Stimulated activated CD8-positive, alpha-beta memory T cell treated with anti-CD3 and anti-CD28 coated beads, Interleukin-12 subunit alpha, Interleukin-12 subunit beta, amount 100 ng/mL, for 1 hour (primary cell): ENCODE measurements at places on chromosomes 7 and 10.

DNA sequence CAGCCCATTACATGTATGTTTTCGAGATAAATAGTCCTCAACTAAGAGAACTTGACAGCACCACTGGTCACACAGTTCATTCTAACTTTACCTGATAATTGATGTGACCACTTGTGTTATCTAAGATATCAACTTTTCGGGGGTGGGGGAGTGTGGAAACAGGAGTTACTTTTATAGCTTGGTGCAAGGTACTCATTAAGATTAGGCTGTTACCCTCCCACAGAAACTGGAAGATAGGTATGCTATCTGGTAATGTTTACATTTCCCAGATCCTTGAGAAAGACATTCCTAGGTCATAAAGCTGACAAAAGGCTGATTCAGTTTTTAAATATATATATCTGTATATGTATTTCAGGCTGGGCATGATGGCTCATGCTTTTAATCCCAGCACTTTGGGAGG, 11.1 kb downstream of the ERVW-1 start:
- DNase-seq: no peak

GRCh38 chr10:16944402-16944801, 127.2 kb upstream of the RSU1 start:
- DNase-seq: no peak

- DNase-seq: no peak
These were observed 124.5 kb upstream of the RET start for GRCh38 chr10:42952349-42952748.

DNA sequence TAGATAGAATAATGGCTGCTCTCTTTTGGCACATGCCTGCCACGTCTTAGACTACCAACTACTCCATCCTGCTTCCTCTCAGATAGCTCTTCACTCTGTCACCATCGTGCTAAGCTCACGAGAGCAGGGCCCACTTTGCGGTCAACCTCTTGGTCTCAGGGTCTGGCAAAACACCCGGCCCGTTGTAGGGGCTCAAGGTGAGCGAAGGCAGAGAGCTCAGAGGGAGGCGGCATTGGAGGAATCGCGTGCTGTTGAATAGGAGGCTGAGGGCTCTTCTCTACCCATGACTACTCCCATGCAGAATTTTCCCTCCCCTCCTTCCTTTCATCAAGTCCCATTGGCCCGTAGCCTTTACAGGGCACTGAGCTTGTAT, 100.9 kb upstream of the DDC start:
- no peak for DNase-seq

DNA sequence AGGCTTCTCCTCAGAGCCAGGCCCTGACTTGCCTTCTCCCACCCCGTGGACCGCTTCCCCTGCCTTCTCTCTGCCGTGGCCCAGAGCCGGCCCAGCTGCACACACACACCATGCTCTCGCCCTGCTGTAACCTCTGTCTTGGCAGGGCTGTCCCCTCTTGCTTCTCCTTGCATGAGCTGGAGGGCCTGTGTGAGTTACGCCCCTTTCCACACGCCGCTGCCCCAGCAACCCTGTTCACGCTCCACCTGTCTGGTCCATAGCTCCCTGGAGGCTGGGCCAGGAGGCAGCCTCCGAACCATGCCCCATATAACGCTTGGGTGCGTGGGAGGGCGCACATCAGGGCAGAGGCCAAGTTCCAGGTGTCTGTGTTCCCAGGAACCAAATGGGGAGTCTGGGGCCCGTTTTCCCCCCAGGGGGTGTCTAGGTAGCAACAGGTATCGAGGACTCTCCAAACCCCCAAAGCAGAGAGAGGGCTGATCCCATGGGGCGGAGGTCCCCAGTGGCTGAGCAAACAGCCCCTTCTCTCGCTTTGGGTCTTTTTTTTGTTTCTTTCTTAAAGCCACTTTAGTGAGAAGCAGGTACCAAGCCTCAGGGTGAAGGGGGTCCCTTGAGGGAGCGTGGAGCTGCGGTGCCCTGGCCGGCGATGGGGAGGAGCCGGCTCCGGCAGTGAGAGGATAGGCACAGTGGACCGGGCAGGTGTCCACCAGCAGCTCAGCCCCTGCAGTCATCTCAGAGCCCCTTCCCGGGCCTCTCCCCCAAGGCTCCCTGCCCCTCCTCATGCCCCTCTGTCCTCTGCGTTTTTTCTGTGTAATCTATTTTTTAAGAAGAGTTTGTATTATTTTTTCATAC, 38.0 kb downstream of the LIMK1 start:
- DNase-seq: no peak

DNA sequence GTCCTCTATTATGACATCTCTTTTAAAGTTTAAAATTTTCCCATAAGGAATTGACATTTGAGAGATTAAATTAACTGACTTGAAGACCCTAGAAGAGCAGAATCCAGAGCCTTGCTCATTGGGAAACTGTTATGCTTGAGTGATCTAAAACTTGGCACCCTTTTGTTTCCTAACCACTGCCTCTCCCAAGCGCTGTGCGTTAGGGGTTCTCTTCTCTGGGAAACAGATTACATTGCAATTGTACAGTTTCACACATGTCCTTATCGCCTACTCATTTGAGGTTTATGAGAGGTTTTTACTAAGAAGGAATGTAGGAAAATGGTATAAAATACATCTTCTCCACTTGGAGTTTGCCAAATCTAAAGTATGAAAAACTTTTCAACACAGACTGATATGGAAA, 126.8 kb upstream of the AMPH start:
- no peak for DNase-seq

- no peak for DNase-seq
These were observed 27.0 kb upstream of the TMEM26 start for GRCh38 chr10:61480208-61480607.

DNA sequence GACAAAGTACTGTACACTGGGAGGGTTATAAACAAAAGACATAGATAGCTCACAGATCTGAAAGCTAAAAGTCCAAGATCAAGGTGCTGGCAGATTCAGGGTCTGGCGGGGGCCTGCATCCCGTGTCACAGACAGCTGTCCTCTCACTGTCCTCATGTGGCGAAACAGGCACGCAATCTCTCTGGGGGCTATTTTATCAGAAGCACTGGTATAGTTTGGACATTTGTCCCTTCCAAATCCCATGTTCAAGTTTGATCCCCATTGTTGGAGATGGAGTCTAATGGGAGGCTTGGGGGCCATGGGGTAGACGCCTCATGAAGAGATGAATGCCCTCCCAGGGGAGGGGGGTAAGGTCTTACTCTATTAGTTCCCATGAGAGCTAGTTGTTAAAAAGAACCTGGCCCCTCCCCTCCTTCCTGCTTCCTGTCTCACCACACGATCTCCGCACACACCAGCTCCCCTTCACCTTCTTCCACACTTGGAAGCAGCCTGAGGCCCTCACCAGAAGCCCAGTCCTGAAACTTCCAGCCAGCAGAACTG, 72.5 kb upstream of the UCN3 start:
- DNase-seq: no peak

- DNase-seq: no peak
These were observed 116.3 kb upstream of the SHH start for GRCh38 chr7:155928583-155928982.

DNA sequence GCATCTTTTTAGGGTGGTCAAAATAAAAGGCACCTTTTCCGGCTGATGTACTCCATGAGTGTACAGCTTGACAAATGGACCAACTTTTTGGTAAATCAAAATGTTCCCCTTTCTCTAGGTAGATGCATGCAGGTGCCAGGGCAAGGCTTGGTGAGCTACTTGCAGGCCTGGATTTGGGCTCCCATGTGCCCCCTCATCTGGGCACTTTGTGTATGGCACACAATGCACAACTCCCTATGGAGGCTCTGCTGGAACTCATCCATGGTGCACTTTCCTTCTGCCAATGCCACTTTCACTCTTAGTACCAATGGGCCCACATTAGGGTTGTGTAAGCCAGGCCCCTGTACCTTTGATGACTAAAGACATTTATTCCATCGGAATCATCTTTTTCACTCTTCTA, 300.8 kb downstream of the SDHAF3 start:
- DNase-seq: no peak

GRCh38 chr7:109062798-109063197, 493.1 kb downstream of the DNAJB9 start:
- no peak for DNase-seq

DNA sequence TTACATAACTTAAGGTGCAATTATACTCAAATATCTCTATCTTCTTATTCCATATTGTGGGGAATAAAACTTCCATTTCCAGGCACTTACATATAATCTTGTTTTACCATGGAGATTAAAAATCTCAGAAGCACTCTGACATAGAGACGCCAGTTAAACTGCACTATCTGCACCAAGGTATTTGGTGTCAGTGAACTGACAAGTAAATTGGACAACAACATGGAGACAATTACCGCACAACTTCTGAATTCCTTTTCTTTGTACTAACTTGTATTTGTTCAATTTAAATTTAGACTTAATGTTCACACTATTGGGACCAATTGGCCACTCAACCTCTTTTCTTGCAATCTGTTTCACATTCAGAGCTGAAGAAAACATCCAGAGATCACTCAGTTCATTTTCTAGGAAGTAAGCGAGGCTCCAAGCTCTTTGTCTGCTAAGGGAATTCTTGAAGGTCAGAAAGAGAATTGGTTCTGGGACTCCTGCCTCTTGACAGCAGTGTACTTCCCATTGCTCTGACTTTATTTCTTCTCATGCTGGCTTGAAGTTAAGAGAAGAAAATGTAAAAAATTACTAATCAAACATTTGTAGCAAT, 184.7 kb downstream of the CHCHD3 start:
- no peak for DNase-seq

DNA sequence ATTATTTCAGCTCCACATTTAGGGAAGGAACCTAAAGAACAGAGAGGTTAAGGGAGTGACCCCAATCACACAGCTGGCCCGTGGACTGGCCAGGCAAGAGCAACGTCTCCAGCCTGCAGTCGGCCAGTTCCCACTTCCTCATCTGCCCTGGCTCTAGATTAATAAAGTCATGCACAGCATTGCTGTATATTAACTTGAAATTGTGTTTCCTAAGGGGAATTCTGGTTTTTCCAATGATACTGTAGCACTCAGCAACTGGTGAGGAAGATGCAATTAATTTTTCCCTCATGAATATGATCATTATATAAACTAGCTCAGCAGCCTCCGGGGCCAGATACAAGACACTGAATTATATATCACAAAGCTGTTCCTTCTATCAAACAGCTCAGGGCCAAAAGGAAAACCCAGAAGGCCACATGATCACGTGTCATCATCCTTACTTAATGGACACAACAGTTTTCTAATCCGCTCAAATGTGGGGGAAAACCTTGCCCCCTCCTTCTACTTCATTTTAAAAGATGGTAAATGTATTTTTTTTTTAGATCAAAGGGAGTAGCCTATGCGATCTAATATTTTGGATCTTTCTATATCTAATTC, 295.3 kb upstream of the PRKCQ start:
- DNase-seq: no peak

- no peak for DNase-seq
These were observed 253.2 kb upstream of the ZNF32 start for GRCh38 chr10:43901744-43902504.

GRCh38 chr7:3244241-3244814, 56.7 kb upstream of the SDK1 start:
- no peak for DNase-seq

DNA sequence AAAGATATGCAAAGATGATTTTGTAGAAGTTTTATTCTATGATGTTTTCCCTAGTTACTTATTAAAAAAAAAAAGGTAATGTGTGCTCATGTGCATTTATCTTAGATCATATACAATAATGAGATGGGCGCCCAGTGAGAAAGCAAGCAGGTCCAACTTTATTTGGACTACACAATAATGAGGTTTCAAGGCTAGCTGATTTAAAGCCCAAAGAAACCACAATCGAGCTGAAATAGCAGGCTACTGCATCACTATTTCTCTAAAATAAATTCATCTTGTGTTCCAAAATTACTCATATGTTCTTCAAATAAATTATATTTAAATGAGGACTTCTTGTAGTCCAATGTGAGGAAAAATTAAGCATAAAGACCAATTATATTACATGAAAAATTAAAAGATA, 110.1 kb downstream of the JMJD1C start:
- DNase-seq: no peak

DNA sequence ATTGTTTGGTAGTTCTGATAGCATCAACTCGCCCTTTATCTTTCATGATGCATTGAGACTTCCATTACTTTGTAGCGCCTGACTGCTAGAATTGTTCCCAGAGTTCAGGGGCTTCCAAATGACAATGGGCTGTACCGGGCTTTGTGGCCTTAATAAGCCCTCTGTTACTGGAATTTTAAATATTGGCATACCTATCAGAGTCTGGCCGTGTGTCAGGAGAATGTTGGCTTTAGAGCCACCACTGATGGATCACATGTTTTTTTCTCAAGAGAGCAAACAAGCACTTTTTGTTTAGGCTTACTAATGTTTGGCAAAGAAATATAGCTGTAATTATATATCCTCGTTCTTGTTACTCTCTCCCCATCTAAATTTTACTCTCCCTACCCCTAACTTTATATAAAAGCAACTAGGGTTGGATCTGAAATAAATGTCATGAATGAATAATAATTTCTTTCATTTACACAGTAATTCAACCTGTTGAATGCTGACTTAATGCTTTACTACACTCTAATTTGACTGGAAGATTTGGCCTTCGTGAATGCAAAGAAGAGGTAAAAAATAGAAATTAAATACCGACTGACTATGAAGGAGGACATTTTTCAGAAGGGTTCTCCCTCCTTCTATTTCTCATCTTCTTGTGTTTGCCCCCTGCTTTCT, 396.7 kb downstream of the AUTS2 start:
- no peak for DNase-seq

- DNase-seq: no peak
These were observed 175.2 kb downstream of the CDK14 start for GRCh38 chr7:90771281-90771680.

- DNase-seq: peak; percentile 49
These were observed 27.7 kb downstream of the BTBD16 start for GRCh38 chr10:122298598-122299301.

GRCh38 chr7:36287371-36288241, 102.1 kb upstream of the ANLN start:
- no peak for DNase-seq

GRCh38 chr7:22676385-22676784, 50.6 kb upstream of the IL6 start:
- no peak for DNase-seq

- DNase-seq: no peak
These were observed 307.2 kb downstream of the PRPF18 start for GRCh38 chr10:13893926-13894325.

DNA sequence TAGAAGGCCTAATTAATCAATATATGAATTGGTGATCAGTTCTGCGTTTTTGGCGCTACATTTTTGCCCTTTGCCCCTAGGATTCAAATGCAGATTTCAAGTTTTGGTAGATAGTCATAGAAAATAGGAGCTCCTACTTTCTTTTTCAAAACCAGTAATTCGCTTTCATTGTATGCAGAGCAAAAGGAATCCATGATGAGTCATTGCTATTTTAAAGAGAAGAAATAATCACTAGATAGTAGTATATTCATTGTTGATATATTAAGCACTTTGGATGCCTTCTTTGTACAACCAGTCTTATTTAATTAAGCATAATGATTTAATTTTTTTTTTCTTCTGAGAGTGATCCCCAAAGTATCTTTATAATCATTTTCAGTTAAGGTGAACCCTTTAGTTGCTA, 50.3 kb downstream of the CSTF2T start:
- no peak for DNase-seq

GRCh38 chr10:59258890-59259289, 82.4 kb downstream of the PHYHIPL start:
- DNase-seq: no peak

- DNase-seq: no peak
These were observed 13.6 kb downstream of the TSPAN15 start for GRCh38 chr10:69464801-69465401.
